ENCODE measurements at places on chromosomes 1 and 21.
A peak's percentile ranks its signal among the peaks of the same experiment; 100 is the strongest.

DNA sequence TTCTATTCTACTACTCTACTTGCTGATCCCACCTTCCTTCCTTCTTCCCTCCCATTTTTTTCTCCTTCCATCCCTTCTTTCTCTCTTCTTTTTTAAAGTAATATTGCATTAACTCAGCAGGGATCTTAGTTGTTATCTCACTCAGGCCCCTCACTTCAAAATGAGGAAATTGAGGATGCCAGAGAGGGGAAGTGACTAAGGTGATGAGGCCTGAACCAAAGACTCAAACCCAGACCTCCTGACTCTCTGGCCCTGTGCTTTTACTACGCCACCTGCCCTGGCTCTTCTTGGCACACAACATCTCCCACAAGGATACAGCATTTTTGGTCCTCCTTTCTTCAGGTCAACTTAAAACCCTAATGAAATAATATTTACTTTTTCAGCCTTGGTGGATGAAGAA, 151.7 kb upstream of the ZNF648 start:
- no peak for DNase-seq

DNA sequence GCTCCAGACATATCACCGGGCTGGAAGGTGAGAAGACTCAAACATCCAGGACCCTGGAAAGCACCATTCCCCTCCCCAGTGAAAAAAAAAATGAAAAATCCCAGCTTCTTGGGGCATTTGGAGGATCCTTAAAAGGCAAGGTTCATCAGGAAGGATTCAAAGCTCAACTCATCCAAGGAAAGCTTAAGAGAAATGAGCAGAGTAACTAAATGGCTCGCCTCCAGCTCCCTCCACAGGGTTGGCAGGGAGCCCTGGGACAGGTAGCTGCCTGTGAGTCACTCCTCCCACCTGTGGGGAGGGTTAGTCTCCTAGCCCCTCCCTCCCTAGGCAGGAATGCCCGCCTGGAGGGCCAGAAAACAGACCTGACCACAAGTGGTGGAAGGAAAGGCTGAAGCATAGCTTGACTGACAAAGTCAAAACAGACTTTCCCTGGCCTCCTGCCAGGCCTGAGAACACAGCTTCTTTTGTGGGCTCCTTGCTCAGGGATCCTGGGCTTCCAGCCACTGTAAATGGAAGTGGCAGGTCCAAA, 712 bp upstream of the LAMB3 start:
- DNase-seq, result peak; percentile 71

GRCh38 chr1:183180634-183181056, 5.4 kb upstream of the LAMC2 start:
- DNase-seq, result no peak

GRCh38 chr1:158931055-158931737, at the start of gene PYHIN1:
TSS of gene PYHIN1 (plus strand) at chr1:158931552. CDS start at chr1:158936911, 5,359 bp downstream.
- DNase-seq, result no peak

- no peak for DNase-seq
Measured at GRCh38 chr1:155383406-155383805, 62.7 kb downstream of the RUSC1 start.

- no peak for DNase-seq
Measured at GRCh38 chr1:206925106-206925736, 3.5 kb upstream of the FCMR start.

- DNase-seq, result no peak
Measured at GRCh38 chr1:197327776-197328364, 59.8 kb downstream of the CRB1 start.

Data from NCI-H2171 (cell line).